NCI-H1436 (cell line): ENCODE measurements at places on chromosomes 3 and 15.

DNA sequence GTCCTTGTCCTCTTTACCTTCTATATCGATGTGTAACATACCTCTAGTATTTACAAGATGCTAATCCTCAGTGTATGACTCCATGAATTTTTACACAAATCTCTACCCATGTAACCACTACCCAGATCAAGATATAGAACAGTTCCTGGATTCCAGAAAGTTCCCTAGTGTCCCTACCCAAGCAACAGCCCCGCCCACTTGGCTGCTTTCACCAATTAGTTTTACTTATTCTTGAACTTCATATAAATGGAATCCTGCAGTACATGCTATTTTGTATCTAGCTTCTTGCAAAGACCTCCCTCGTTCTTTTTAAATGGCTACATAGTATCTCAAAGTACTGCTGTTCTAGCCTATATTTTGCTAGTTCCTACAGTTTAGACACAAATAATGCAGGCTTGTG, 33.0 kb downstream of the CD276 start:
- no peak for DNase-seq

DNA sequence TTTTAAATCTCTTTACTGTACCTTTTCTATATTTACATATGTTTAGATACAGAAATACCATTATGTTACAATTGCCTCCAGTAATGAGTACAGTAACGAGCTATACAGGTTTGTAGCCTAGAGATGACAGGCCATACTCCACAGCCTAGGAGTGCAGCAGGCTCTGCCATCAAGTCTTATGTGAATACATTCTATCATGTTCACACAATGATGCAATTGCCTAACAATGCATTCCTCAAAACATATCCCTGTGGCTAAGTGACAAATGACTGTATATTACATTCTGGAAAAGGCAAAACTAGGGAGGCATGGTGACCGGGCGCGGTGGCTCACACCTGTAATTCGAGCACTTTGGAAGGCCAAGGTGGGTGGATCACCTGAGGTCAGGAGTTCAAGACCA, 192.4 kb upstream of the IGF1R start:
- DNase-seq: no peak

DNA sequence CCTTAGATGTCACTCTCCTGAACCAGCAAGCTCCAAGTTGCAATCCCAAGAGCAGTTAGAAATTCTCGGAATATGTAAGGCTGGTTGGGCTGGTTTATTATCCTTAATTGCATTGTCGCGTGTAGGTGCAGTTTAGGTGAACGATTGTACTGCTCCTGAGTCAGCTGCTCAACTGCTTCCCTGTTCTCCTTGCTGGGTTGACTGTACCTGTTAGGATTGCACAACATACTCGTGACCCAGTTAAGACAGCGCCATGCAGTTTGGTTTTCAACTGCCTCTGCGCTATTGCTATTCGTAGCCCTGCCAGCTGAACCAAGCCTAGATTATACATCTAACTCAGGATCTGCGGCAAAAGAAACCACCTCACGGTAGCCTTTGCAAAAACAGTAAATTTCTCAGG, 41.0 kb downstream of the BCL2L10 start:
- no peak for DNase-seq

DNA sequence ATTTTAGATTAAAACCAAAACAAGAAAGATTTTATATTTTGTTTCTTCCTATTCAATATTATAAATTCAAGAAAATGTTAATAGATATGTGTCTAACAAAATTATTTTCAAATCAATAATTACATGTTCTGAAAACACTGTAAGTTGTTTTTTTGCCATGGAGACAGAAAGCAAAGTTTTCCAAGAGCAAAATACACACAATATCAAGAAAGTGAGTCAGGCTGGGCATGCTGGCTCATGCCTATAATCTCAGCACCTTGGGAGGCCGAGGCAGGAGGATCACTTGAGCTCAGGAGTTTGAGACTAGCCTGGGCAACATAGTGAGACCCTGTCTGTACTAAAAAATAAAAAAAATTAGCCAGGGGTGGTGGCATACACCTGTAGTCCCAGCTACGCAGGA, 71.7 kb downstream of the TTC23 start:
- DNase-seq: no peak
